Suprapubic skin (tissue), 4 donors: ENCODE measurements at places on chromosomes 6 and 20. TPM values are rescaled to one million over a fixed set of nuclear protein-coding genes. Genes with fewer than 3 reads are reported as not detected.

PGC gene
- total RNA-seq, result not detected

HTR1B gene
- 0.36 TPM for total RNA-seq

ADTRP gene
- 30.7 TPM for total RNA-seq

RIPOR3 gene
- 3.3 TPM for total RNA-seq

ERVFRD-1 gene
- total RNA-seq, result not detected

LRRC73 gene
- not detected for total RNA-seq

SLC9A8 gene
- total RNA-seq, result 7.2 TPM
